Skeletal muscle cell (primary cell): ENCODE measurements at places on chromosomes 1 and 21.

GRCh38 chr1:204513117-204513716 lies 3.0 kb upstream of the MDM4 start:
- DNase-seq = no peak

DNA sequence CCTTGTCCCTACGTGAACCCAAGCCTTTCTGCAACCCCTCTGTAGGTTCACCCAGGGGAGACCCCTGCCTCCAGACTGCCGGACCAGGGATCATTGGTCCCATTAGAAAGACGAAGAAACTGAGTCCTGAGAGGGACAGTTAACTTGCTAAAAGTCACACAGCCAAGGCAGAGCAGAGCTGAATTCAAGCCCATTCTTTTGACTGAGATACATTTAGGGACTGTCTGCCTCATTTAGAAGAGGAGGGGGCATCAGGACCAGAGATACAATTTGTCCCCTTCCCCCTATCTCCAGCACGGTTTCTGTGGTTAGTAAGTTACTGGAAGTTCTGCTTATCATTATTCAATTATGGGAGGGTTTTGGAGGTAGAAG lies 19.1 kb downstream of the KCNQ4 start:
- no peak for DNase-seq

DNA sequence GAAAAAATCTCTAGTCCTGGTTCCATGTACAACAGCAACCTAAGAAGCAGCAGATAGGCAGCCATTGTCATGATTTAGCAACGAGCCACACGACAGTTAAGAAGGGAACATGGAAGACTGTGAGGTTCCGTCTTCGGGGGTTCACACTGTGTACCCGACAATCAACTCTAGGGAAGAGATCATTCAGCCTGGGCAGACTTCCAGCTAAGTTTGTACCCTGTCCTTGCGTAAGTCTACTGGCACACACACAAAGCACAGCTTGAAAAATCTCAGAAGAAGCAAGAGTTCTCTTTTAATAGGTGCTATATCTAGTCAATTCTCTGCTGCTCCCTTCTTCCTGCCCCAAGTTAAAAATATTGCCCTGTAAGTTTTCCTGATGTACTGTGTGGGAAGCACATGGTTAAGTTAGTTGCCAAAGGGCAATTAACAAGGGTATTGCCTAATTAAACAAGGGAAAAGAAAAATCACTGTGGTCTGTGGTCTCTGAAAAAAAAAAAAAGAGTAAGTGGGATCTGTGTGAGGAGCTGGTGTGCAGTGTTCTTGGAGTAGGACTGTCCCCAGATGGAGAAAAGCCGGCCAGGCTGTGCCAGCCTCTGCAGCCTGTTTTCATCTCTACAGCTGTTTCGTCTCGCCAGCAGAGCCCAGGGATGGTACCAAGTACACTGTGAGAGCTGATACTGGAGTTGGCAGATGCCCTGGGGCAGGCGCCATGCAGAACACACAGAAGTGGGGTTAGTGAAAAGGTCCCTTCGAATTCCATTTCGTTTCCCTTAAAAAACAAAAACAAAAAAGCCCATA lies 6.4 kb upstream of the MYBPHL start:
- DNase-seq = peak; percentile 27

GRCh38 chr1:90795431-90795830 lies 78.3 kb upstream of the BARHL2 start:
- no peak for DNase-seq

DNA sequence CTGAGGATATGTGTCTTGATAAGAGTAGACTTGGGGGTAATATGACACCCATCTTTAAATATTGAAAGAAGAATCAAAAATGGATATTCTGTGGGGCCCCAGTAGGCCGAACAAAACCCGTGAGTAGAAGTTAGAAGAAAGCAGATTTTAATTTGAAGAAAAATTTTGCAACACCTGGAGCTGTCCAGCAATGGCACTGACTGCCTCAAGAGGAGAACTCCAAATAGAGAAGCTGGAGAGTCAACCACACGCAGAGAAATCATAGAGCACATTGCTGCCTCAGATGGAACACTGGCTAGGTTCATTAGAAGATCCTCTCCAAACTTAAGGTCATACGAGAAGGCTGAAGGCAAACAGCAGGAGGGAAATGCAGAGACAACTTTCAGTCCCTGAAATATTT lies 6.8 kb downstream of the NHLH1 start:
- no peak for DNase-seq
